ENCODE measurements at places on chromosomes 6 and 20.

DNA sequence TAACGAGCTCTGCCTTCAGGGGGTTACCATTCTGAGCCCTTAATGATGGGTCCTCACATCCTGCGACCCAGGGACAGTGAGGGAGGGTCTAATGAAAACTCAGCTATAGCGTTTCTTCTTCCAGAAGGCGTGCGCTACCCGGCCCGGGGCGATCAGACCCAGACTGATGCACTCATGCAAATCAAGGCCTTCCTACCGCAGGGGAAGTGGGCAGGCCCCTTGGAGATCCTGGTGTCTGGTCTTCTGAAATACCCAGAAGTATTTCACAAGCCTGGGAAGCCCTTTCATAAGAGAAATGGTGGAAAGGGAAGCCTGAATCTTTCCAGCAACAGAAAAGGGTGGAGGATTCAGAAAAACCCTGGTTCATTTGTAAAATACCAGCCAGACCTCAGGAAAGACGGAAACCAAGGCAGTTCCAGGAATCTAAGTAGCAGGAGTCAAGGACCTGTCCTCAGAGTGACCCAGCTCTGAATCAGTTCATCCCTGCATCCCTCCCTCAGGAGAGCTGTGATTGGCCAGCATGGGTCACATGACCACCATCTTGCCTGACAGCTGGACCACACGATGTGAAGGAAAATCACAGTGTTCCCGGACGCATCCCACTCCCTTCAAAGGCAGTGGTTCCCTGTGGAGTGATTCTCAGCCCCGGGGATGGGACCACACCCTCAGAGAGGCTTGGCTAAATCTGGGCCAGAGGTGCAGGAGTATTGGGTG lies 12.7 kb downstream of the BFSP1 start:
- no peak for DNase-seq

DNA sequence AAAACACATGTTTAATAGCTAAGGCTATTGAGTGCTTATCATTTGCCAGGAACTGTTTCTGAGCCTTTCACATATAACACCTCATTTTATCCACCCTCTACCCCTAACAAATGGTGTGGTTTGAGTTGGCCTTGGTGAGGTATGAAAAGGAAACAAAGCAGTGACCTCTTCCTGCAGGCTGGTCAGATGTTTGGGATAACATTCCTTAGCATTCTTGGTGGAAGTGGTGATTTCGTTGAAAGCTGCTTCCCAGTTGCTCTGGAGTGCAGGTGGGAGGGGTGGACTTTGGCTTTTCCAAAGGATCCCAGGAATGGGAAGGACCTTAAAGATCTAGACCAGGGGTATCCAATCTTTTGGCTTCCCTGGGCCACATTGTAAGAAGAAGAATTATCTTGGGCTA lies 41.3 kb downstream of the CARMIL1 start:
- no peak for DNase-seq

DNA sequence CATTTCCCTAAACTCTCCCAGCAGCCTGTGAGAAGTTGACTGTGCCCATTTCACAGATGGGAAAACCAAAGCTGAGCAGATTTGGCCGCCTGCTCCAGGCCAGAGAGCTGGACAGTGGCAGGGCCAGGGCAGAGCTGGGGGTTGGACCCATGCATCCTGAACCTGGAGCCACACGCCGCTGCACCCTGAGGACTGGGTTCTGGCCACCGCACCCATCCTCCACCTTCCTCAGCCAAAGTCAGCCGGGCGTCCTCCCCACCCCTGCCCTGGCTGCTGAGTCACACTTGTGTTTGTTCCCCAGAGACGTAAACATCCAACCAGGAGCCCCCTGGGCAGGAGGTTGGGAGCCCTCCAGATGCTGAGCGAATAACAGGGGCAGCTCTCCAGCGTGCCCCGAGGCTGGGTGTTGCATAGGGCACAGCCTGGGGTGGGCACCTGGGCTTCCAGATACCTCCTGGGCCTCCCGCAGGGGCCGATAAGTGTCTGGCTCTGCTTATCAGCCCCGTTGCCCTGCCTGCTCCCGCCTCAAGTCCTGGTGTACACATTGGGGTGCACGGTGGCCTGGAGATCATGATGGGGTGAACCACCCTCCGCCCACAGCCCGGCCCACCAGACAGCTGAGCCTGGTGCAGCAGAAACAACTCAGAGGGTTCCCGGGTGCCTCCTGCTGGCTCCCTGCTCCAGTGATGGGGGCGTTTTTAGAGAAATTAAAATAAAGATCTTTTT lies 23.8 kb downstream of the RBM38 start:
- no peak for DNase-seq

- DNase-seq, result no peak
These were observed 260.4 kb upstream of the THEMIS start for GRCh38 chr6:128161263-128161662.

DNA sequence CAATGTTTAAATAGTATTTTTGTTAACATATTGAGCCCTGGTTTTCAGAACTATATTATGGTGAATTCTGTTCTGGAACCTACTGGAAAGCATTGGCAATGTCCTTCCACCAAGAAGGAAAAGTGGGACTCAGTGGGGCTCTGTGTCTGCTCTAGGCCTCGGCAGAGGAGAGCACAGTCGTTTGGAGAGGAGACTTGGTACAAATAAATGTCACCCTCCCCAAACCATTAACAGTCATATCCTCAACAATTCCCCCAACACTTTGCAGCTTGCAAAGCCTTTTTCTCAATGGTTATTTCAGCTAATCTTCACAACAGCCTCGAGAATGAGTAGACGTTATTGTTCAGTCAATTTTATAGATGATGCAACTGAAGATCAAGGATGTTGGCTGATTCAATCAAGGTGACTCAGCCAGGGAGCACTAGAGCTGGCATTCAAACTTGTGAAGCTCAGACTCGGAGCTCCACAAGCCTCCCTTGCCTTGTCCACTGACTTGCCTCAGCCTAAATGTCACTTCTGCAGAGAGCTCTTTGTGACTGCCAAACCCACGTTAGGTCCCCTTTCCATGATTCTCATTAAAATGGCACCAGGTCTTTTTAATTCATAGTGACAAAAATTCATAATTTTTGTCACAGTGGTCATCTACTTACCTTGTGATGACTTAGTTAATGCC lies 60.6 kb downstream of the TOX2 start:
- DNase-seq, result no peak

- no peak for DNase-seq
These were observed 91.9 kb downstream of the TNFAIP3 start for GRCh38 chr6:137958811-137959565.

GRCh38 chr6:12990162-12990561 lies 273.6 kb downstream of the PHACTR1 start:
- DNase-seq, result no peak

DNA sequence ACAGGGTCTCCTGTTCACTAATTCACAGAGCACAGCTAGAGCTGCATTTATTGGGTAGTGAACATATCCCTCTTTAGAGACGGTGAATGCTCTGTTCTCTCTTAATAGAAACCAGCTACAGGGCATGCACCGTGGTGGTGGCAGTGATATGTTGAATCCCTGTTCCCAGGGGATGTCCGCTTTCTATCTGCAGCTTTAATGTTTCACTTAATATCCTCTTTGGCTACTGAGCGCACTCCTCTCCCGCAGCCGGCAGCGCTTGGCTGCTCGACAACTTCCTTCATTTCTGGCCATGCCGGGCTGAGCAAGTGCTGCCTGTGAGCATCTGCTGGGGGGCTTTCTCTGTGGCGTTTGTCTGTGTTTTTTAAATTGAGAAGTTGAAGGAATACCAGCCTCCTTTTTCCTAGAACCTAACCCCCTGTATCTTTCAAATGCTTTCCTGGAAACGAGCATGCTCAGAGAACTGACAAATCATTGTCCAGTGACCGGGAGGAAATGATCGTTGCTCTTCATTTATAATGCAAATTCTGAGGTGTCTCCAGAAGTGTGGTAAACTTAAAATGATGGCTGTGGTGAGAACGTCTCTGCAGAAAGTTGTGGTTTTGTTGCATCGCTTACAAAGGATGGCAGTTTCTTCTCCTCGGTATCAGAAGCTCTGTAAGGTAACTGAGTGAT lies 297.9 kb downstream of the UTRN start:
- peak; percentile 8 for DNase-seq
